ENCODE measurements at places on chromosomes 1 and 21.

- DNase-seq: no peak
Observed at GRCh38 chr1:5225707-5226704, 571.6 kb downstream of the AJAP1 start.

DNA sequence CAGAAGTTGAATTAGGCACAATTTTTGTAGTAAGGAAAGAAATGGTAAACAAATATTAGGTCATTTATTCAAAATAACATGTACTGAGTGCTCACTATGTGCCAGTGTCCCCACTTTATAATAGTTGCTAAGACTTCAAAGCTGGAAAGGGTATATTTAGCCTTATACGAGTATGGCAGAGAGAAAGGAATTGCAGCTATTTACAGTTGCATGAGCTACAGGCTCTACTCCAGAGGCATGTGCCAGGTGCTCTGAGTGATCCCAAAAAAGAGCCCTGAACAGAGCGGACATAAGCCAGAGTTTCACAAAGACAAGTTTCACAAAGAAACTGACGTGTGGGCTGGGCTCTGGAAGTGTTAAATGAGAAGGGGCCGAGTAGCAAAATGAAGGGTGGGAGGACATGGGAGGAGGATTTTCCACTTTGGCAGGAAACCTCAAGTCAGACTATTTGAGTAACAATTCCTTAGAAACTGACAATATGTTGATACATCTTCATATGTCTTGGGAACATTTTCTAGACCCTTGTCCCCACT, 40.9 kb downstream of the FASLG start:
- no peak for DNase-seq

DNA sequence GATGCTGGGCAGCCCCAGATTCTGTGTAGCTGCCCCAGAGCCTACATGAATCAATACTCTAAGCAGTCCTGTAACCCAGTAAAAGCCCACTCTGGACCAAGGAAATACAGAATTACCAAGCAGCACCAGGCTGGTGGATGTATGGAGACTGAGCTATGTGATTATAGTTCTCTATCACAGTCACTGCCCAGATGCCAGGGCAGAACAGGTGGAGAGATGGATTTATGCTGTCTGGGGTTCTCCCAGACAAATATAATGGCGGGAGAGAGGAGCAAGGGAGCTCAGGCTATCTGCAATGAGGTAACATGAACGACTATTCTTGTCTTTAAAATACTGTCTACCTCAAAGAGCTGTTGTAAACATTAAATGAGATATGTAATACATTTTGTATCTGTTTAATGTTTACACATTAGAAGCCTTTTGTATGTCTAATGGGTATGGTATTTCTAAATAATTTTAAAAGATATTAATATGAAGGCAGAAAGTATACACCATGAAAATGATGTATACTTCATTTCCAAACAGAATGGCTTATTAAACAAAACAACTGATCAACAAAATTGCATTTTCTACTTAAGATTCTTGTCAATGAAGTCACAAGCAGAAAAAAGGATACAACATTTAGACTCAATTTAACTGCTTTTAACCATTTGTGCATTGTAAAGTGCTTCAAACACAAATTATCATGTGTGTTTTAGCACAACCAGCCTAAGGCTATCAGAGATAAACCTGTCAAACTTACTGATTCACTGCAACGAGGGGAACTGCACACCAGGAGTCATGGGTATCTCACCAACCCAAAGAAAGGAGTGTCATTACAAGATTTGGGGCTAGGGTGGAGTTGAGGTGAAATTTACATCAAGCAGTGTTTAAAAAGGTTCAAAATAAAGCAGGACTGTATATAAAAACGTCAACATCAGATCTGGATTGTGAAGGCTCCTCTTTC, 3.0 kb downstream of the SDE2 start:
- DNase-seq: no peak

- no peak for DNase-seq
Observed at GRCh38 chr1:245663841-245664240, 509.1 kb downstream of the KIF26B start.

DNA sequence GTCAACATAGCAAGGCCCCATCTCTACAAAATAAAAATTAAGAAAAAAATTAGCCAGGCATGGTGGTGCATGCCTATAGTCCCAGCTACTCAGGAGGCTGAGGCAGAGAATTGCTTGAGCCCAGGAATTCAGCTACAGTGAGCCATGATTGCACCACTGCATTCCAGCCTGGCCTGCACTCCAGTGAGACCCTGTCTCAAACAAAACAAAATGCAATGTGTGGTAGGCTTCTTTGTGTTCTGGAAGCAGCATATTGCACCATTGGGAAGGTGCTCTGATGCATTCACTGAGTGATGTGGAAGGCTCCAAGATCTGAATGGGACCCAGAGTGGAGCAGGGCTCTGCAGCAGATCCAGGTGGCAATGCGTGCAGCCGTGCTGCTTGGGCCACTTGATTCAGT, 99.6 kb upstream of the COG2 start:
- no peak for DNase-seq

- no peak for DNase-seq
Observed at GRCh38 chr1:166858726-166859419, 17.2 kb downstream of the TADA1 start.

DNA sequence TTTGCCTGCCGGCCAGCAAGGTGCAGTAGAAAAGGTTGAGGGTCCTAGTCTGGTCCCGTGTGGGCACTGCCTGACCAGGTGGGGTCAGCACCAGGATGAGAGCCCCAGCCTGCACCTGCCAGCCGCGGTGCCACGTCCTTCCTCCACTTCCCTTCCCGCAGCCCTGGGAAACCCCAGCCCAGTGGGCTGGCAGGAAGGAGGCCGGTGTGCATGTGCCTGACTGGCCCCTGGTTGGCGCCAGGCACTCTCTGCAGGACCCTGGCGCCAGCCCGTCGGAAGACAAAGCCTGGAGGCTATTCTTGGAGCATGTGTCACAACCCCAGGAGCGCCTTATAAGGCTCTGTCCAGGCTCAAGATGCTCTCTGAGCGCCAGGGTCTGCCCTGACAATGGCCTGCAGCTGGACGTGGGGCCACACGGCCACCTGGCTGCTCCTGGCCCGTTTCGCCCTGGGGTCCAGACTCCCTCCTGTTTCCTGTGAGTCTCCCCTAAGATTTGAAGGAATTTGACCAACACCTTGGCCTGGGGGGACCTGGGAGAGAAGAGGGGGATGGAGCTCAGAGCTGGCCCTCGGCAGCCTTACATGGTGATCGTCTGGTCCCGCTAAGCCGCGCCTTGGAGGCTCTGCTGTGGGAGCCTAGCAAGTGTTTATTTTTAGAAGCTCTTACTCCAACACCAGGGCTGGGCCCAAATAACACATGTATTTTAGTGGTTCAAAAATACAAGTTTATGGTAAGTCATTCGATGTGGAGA, 31.9 kb upstream of the POFUT2 start:
- DNase-seq: no peak

DNA sequence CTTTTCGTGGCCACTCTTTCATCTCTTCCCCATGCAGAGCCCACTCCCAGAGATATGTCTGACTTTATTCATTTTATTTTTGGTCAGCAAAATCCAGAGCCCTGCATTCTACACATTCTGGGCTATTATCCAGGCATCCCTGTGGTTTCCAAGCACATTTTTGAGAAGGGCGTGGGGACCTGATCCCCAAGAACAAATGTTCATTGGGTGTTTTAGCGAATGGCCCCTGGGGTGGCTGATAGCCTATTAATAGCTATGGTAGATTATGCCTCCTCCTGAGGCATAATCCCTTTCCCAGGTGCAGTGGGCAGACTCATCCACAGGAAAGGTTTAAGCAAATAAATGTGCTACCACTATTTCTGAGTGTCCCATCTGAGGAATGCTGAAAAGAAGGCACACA, 511.8 kb upstream of the USP24 start:
- DNase-seq: no peak

- no peak for DNase-seq
Observed at GRCh38 chr1:95179205-95179986, 54.6 kb upstream of the RWDD3 start.

GRCh38 chr1:35097224-35097623, 18.0 kb downstream of the ZMYM1 start:
- no peak for DNase-seq

- no peak for DNase-seq
Observed at GRCh38 chr1:19739628-19740027, 60.1 kb downstream of the TMCO4 start.

DNA sequence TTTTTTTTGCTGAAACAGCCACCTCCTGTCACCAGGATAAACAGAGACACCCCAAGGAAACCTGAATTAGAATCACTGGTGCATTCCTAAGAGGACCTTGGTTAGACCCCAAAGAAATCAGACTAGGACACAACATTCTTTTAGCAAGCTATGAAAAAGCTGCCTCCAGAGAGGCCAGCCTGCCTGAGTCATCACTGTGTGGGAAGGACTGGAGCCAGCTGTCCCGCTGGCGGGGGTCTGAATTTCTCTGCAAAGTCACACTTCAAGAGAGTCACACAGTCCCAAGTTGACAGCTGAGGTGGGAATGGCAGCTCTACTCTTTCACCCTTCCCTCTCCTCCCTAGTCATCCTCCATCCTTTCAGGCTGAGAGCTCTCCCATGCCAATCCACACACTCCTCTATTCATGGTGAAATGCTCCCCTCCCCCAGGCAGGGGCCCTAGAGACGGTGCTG, 405.0 kb upstream of the POU3F1 start:
- no peak for DNase-seq

GRCh38 chr1:67636146-67636545, 48.9 kb upstream of the GADD45A start:
- no peak for DNase-seq

DNA sequence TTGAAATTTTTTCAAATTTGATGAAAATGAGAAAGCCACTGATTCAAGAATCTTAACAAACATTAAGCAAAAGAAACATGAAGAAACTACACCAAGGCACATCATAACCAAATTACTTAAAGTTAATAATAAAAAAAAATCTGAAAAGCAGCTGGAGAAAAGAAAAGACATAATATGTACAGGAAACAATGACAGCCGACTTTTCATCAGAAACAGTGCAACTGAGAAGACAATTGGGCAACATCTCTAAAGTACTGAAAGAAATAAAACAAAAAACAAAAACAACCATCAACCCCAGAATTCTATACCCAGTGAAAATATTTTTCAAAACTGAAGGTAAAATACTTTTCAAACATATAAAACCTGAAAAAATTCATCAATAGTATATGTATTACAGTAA, 73.8 kb upstream of the DMRTA2 start:
- DNase-seq: no peak

GRCh38 chr1:223135176-223135942, 7.7 kb downstream of the TLR5 start:
- no peak for DNase-seq

GRCh38 chr1:30879940-30880677, 28.4 kb downstream of the SDC3 start:
- no peak for DNase-seq

GRCh38 chr1:246923900-246924299, 7.8 kb downstream of the AHCTF1 start:
- no peak for DNase-seq

Data from T follicular helper cell (primary cell).